Stimulated activated CD4-positive, alpha-beta T cell treated with anti-CD3 and anti-CD28 coated beads, TNF-alpha, amount 100 ng/mL, for 1 hour (primary cell): ENCODE measurements at places on chromosomes 12 and 14.

- no peak for DNase-seq
These were observed 23.4 kb downstream of the RNFT2 start for GRCh38 chr12:116761499-116761898.

DNA sequence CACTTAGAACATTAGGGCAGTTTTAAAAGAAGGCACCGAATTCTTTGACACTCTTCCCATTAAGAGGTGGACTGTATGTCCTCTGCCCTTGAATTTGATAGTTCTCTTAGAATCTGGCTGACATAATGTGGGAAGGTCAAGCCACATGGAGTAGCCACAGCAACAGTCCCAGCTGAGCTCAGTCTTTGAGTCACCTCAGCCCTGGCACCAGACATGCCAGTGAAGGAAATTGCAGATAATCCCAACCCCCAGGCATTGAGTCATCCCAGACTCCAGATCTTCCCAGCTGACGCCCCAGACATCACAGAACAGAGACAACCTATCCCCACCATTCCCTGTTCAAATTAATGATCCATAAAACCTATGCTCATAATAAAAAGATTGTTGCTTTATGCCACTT lies 83.4 kb downstream of the GTF2A1 start:
- no peak for DNase-seq

GRCh38 chr12:23950210-23950774 lies 822 bp upstream of the SOX5 start:
- no peak for DNase-seq

DNA sequence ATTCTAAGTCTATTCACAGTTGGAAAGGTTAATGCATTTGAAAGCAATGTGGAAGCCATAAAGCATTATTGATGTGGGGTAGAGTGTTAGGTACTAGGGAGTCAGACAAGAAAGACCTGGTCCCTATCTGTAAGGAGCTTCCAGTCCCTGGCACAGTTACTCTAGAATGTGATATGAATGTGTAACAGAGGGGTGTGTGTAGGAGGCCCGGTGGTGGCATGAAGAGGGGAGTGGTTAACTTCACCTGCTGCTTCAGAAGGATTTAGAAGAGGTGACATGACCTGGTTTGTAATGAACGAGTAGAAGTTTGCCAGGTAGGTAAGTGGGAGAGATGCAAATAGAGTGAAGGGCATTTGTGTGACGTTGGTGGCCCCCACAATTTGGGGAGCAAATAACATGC lies 15.1 kb upstream of the GALNT6 start:
- no peak for DNase-seq

DNA sequence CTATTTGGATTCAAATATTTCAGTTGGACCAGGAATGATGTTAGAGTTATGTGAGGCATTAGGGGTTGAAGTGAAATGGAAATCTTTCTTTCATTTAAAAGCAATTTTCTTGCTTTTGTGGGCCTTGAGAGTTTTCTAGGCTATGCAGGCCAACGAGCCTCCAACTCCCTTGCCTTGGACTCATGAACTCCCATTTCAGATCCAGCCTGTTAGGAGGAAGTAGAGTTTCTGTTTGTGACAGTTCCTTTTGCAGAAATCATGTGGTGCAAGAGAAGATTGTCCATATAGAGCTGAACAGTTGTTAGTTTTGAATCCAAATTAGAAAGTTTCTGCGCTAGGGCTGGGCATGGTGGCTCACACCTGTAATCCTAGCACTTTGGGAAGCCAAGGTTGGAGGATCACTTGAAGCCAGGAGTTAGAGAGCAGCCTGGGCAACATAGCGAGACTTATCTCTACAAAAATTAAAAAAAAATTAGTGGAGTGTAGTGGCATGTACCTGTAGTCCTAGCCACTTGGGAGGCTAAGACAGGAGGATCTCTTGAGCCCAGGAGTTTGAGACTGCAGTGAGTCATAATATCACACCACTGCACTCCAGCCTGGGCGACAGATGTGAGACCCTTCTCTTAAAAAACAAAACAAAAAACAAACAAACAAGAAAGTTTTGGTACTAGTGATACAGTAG lies 47.3 kb upstream of the MED13L start:
- no peak for DNase-seq
